CD4-positive, alpha-beta T cell treated with Interleukin-4 for 1 hour (primary cell): ENCODE measurements at places on chromosomes 4 and X.

DNA sequence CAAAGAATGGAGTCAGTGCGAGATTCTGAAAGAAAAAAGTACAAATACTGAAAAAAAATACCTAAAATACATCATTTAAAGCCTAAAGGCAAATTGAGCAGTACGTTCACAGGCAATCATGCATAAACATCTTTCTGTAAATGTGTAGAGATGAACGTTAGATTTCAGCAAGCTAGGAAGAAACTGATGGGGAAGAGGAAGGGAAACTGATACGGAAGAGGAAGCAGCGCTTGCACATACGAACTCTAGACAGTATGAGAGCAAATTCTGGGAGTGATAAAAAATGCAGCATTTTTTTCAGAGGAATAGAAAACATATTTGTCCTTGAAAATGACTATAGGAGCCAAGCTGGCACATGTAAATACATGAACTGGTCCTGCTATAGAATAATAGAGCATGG, 9.4 kb downstream of the ANKRD50 start:
- no peak for DNase-seq

DNA sequence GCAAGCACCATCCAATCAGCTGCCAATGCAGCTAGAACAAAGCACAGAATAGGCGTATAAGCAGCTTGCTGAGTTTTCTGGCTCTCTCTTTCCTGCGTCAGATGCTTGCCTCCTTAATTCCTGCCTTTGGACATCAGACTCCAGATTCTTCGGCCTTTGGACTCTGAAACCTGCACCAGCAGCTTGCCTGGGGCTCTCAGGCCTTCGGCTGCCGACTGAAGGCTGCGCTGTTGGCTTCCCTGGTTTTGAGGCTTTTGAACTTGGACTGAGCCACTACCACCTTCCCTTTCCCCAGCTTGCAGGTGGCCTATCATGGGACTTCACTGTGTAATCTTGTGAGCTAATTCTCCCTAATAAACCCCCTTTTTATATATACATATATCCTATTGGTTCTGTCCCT, 6.1 kb downstream of the TMEM192 start:
- DNase-seq = no peak

- no peak for DNase-seq
Observed at GRCh38 chr4:53752124-53752523, 160.8 kb upstream of the LNX1 start.

DNA sequence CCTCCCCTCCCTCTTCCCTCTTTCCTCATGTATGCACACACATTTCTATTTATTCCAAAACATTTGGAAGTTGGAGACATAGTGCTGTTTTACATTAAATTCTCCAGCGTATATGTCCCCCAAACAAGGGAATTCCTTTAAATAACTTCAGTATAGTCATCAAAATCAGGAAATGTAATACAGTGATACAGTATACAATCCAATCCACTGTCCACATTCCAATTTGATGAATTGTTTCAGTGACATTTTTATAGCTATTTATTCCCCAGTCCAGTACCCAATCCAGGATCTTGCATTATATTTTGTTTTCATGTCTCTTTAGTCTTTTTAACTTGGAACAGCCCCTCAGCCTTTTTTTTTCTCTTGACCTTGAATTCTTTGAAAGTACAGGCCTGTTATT, 233.0 kb downstream of the DKK2 start:
- DNase-seq = no peak

GRCh38 chr4:24770032-24770584, 25.3 kb upstream of the SOD3 start:
- DNase-seq = no peak

GRCh38 chrX:45771560-45772340, 571.1 kb upstream of the DIPK2B start:
- peak; percentile 62 for DNase-seq

GRCh38 chrX:31124536-31124935, 52.7 kb upstream of the FTHL17 start:
- no peak for DNase-seq

DNA sequence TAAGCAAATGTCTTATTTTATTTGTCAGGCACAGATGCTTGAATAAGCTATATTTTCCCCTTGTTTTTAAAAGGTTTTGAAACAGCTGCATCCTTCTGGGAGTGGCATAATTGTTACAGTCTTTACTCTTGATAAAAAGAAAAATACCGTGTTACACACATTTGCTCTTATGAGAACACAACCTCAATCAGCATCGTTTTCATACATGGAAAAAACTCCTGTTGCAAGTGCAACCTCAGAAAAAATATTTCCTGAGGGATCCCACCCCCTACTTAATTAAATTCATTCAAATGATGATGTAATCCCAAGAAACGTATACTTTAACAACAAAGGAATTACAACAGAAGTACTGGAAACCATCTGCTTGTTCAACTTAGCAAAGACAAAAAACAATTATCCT, 58.6 kb downstream of the SMAD1 start:
- no peak for DNase-seq
